ENCODE measurements at places on chromosomes 1 and 21.

DNA sequence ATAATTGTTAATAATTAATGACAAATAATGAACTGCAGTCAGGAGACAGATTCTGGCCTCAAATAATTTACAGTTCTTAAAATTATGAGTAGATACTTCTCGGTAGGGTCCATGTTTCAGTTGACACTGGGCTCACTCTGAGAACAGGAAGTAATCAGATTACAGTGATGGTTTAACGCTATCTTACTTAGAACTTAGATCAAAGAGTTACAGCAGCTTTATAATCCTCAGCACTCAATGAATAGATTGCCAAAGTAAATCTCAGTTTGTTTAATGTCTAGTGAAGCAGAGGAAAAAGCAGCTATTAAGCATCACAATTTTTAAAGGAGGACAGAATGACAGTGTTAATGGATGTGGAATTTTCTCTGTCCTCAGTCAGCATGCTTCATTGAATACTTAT is 79.6 kb downstream of the PDE4B start:
- DNase-seq = no peak

DNA sequence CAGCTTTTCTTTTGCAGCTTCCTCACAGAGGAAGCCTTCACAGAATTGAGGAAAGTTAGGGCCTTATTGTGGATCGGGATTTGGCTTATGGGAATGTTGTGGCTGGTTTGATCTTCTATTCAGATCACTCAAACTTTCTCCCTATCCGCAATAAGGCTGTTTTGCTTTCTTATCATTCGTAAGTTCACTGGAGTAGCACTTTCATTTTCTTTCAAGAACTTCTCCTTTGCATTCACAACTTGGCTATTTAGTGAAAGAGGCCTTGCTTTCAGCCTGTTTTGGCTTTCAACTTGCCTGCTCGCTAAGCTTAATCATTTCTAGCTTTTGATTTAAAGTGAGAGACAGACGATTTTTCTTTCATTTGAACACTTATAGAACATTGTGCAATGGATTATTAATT is 181.9 kb upstream of the B3GALT2 start:
- no peak for DNase-seq

GRCh38 chr1:52602856-52603600 is 857 bp downstream of the GPX7 start:
- no peak for DNase-seq

DNA sequence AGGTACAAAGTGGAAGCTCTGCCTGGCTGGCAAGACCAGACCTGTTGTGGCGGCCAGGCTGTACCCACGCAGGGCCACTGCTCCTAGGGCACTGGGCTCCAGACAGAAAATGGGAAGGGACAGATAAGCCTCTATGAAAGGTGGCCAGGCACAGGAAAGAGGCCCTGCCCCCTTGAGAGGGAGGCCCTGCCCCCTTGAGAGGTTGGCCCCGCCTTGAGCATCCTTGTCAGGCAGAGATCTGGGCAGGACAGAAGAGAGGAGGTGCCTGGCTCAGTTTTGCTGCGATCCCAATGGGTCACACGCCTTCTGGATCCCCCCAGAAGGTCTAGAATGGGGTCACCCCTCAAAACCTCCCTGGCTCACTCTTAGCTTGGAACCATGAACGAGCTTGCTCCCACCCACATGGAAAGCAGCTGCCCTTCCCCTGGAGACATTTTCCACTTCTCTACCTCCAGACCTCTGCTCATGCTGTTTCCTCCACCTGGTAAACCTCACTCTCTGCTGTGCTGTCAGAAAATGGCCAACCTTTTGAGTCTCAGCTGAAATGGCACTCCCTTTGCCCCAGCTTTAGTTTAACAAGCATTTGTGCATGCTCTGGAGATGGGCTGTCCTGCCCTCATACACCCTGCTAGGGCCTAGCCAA is 17.5 kb upstream of the ECE1 start:
- no peak for DNase-seq

GRCh38 chr1:172429331-172430127 is 9.0 kb downstream of the C1orf105 start:
- DNase-seq = no peak

DNA sequence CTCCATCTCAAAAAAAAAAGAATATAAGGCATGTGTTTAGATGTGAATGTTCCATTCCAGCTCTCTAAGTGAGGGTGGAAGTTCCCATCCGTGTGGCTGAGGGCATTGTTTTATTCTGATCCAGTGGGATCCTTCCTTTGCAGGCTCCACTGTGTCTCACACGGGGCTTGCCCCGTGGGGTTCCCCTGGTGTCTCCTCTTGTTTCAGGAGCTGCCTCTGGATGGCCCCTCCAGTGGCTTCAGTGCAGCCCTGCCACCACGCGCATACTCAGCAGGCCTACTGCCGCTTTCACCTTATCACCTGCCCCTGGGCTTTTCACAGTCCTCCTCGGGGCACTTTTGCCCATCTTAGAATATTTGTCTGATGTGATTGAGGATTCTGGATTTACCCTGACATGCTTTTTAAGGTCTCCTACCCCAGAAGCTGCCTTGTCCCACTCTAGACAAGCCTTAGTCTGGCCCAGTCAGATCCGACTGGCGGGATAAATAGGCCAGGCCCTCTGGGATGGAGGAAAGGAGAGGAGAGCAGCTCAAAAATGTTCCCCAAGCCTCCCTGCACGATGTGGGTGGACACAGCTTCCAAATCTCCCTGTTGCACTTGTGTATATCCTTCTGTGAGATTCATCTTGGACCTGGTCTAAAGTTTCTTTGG is 55.2 kb downstream of the FAM163A start:
- no peak for DNase-seq

GRCh38 chr1:228683428-228683827 is 51.9 kb upstream of the RHOU start:
- DNase-seq = no peak

- DNase-seq = no peak
Measured at GRCh38 chr1:1264868-1265272, 8.8 kb downstream of the UBE2J2 start.

GRCh38 chr1:35707601-35708440 is 10.9 kb downstream of the C1orf216 start:
- peak; percentile 41 for DNase-seq

All from GM19239 (cell line).